Smooth muscle cell of trachea (primary cell): ENCODE measurements at places on chromosomes 6 and 20. TPM values are rescaled to one million over a fixed set of nuclear protein-coding genes. Genes with fewer than 3 reads are reported as not detected.

Gene ULBP3
- 12.6 and 28.4 TPM in 2 replicates for total RNA-seq

Gene OR2B3
- not detected in 2 replicates for total RNA-seq

Gene ANGPT4
- not detected in 2 replicates for total RNA-seq

Gene OR2J1
- total RNA-seq, result not detected in 2 replicates

Gene TDP2
- total RNA-seq, result 42.7 and 44.4 TPM in 2 replicates

Gene ADA
- total RNA-seq, result 2.6 and 12.2 TPM in 2 replicates

Gene HAO1
- not detected in 2 replicates for total RNA-seq

Gene RAB44
- total RNA-seq, result under 0.01 TPM in 2 replicates
